ENCODE measurements at places on chromosomes 5 and 9.

GRCh38 chr5:41858890-41859289 lies 11.3 kb downstream of the OXCT1 start:
- DNase-seq = no peak

DNA sequence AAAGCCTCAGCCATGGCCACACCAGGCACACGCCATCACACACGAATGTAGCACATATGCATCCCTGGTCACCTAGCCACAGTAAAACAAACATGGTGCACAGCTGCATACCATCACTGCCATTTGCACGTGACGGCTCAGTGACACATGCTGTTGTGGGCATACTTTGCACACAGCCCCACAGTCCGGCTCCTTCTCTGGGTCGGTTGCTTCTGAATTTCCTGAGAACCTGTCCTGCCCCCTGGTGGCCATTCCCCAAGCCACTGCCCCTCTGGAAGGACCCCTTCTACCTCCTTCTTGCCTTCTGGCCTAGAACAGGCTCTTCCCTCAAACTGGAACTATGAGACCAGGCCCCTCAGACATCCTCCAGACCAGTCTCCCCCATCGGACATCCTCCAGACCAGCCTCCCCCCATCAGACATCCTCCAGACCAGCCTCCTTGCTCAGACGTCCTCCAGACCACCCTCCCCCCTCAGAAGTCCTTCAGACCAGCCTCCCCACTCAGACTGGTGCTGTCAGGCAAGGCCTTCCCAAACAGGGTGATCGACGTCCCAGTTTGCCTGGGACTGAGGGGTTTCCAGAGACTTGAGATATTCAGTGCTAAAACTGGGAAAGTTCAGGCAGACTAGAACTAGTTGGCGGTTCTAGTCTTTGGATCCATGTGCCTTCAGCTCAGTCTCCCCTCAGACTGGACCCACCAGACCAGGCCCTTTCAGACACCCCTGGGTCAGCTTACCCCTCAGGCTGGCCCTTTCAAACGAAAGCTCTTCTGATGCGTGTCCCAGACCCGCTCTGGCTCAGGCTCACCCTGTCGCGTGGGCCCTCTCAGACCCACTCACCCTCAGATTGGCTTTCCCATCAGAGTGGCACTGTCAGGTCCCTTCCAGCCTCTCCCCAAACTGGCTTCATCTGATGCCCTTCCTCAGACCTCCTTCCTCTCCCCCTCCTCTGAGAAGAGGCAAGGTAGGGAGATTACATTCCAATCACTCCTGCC lies 24.3 kb upstream of the ENHO start:
- DNase-seq = peak; percentile 29

DNA sequence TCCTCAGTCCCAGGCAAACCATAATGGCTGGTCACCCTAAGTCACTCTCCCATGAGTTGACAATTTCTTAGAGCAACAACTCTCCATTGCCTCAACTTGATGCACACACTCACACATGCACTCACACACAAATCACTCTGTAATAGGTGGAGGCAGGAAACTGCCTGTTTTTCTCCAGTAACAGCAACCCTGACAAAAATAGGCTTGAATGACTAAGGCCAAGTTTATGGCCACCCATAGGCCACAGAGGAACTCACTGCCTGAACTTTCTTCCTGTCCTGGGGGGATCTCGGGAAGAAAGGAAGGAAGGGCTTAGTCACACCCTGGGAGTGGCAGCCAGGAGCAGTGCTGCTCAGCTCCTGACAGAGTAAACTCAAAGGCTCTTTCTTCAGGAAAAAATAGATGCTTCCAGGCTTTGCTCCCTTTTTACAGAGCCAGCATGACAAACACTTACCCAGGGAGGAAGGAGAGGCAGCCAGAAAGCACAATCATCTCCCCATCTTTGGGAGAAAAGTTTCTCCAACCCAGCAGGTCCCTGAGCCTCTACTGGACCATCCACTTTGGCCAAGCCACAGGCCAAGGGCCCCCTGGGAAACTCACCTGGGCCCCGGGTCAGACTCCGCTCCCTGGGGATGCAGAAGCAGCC lies 368 bp downstream of the SH3TC2 start:
- DNase-seq = no peak

DNA sequence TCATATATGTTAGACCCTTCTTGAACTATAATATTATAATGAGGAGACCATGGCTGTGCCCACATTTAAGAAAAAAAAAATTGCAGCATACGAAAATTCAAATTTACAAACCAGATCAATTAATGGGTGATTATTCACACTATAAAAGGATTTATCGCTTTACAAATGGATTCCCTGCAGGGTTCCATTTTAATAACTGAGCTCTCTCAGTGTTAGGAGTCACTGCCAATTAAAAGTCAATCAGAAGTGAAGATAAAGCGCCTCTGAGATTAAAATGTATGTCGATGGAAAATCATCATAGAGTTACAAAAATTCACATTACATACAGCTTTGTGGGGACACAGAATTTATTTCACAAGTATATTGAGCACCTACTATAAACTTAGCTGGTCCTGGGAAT lies 66.6 kb upstream of the SMARCA2 start:
- no peak for DNase-seq

GRCh38 chr5:139688751-139689372 lies 40.7 kb downstream of the CXXC5 start:
- DNase-seq = no peak

GRCh38 chr5:128825826-128826225 lies 139.5 kb upstream of the SLC27A6 start:
- no peak for DNase-seq

- no peak for DNase-seq
These were observed 202.8 kb downstream of the CWC27 start for GRCh38 chr5:64971513-64971912.

DNA sequence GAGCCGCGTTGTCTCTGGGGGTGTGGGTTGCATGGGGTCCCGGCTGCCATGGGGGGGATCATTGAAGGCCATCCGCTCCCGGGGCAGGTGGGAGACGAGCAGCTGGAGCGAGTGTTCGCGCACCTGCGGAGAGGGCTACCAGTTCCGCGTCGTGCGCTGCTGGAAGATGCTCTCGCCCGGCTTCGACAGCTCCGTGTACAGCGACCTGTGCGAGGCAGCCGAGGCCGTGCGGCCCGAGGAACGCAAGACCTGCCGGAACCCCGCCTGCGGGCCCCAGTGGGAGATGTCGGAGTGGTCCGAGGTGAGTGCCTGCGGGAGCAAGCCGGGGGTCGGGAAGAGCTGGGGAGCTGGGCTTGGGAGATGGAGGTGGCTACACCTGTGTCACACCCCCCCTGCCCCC lies 33.7 kb downstream of the ADAMTSL2 start:
- DNase-seq = no peak

DNA sequence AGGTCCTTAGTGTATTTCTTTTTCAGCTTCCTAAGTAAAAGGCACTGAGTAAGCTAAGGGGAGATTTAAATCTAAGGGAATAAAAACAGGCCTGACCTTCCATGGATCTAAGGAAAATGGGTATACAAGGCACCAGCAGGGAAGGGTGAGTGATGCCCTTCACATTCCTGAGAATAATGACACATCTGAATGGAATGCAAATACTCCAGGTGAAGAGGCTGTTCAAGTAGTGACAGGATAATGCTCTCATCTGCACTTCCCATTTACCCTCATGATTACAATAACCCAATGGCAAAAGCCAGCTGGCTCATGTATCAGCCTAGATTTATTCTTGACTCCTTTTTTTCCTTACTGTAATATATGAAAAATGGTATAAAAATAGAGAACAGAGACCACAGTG lies 216.2 kb upstream of the ACTBL2 start:
- no peak for DNase-seq

DNA sequence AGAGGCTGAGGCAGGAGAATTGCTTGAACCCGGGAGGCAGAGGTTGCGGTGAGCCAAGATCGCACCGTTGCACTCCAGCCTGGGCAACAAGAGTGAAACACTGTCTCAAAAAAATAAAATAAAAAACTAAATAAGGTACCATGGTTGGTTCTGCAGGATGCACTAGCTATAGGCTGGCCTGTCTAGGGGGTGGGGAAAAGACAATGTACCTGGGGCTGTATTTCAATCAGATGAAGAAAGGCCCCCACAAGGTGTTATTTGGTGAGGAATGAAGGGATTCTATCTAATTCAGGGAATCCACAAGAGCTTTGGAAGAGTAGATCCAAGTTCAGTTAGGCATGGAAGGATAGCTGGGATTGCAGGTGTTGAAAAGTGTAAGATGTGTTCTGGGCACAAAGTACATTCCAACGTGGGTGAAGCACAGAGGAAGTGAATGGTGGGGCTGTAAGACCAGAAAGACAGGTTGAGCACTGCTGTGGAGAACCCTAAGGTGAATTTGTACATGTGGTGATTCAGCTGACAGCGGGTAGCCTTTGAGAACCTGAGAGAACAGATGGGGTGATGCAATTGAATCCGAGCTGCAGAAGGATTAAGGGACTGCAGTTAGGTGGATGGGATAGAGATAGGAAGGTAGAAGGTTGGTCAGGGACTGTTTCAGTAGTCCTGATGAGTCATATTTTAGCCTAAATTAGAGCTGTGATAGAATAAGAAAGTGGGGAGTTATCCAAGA lies 71.8 kb downstream of the CAST start:
- DNase-seq = no peak

DNA sequence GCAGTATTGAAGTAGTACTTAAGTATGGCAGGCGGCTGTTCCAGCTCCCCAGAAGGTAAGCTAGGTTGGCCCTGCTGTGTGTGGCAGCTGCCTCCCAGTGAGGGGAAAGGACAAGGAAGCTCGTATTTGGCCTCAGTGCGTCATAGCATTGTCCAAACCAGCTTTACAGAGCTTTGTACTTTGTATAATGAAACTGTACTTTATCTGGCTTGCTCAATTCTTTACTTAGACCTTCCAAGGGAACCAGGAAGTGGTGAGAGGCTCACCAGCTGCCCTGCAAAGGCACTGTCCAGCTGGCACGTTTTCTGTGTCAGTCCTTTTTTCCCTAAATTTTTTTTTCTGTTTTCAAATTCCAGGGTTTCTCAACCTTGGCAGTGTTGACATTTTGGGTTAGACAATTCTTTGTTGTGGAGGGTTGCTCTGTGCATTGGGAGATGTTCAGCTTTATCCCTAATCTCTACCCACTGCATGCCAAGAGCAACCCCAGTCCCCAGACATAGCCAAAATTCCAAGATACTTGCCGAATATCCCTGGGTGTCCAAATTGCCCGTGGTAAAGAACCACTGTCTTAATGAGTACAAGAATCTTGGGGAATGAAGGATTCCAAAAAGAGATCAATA lies 474.5 kb downstream of the LRRC70 start:
- no peak for DNase-seq

DNA sequence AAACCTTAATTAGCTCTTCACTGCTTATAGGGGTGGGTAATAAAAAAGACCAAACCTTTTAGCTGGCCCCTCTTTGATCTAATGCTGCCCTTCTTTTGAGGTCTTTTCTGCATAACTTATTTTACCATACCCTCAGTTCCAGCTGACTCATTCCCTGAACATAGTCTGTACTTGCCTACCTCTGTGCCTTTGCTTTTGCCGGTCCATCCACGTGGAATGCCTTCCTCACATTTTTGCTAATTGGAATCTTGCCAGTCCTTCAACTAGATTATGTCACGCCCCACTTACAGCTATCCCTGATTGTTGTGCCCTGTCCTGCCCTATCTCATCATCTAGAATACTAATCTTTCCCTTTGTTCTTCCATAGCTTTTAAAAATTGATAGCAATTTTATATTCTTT lies 44.2 kb downstream of the FAF2 start:
- no peak for DNase-seq

- DNase-seq = no peak
These were observed 61.0 kb upstream of the FER start for GRCh38 chr5:108686676-108687075.

DNA sequence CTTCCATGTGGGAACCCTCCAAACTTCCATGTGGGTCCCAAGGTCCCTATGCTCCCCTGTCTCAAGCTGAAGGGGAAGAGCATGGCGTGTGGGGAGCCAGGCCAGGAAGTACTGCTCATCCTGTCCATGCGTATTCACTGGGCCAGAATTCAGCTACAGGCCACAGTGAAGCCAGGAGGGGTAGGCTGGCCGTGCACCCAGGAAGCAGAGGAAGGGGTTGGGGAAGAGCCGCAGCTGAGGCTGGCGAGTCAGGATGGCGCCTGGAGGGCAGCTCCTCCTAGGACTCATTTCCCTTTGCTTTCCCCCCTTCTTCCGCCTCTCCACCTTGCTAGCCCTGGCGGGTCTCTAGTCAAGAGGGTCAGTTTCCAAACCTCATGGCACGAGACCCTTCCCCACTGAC lies 57.4 kb downstream of the ROPN1L start:
- DNase-seq = no peak

- DNase-seq = no peak
These were observed 115.1 kb upstream of the DAP start for GRCh38 chr5:10876006-10876744.

GRCh38 chr9:127356906-127357305 lies 40.1 kb upstream of the SLC2A8 start:
- no peak for DNase-seq

- no peak for DNase-seq
These were observed at the start of gene BNC2 for GRCh38 chr9:16870596-16871335. TSS of gene BNC2 (minus strand) at chr9:16870670. CDS start at chr9:16870648, 22 bp downstream.

GRCh38 chr5:160537116-160537515 lies 115.5 kb downstream of the PTTG1 start:
- DNase-seq = no peak

DNA sequence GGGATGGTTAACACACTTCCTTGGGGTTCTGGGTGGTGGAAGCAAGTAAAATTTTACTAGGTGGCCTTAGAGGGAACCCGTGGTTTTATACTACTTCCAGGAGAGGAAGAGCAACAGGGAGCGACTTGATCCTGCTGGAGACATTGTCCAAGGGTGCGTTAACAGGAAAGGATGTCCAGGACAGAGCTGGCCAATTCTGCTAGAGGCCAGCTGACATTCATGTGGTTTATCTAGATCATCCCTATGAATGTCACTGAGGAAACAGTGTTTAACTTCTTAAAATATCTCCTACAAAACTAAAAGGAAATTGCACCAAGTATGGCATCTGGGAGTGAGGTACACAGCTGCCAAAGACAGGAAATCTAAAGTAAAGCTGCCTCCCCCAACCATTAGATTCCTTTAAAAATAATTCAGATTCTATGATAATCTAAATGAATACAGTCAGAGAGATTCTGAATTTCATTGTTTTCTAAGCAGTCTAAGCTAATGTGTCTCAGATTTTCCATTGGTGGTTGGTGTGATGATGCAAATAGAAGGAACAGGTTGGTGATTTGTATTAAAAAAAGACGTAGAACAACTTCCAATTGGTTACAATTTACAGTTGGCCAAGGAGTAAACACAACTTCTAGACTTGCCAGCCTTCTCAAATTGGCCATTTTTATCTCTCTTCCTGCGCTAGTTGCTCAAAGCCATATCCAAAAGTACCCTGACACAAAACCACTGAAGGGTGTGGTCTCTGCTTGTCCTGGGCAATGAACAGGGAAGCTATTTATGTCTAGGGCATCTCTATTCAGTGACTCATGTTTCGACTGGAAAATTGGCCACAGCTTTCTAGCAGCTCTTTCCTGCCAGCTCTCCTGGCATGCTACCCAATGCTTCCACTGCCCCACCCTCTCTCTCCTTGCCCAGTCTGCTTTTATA lies 574.7 kb upstream of the MEF2C start:
- DNase-seq = no peak

- no peak for DNase-seq
These were observed 281.1 kb downstream of the FER start for GRCh38 chr5:109028608-109029299.

- DNase-seq = no peak
These were observed 51.9 kb upstream of the IL7R start for GRCh38 chr5:35804841-35805240.

Measured in stimulated activated CD4-positive, alpha-beta T cell treated with anti-CD3 and anti-CD28 coated beads, TNF-alpha, amount 100 ng/mL, for 1 hour (primary cell).